Stimulated activated CD4-positive, alpha-beta T cell treated with anti-CD3 and anti-CD28 coated beads, Interleukin-4, amount 100 ng/mL, for 48 hours (primary cell): ENCODE measurements at places on chromosomes 3 and 15.

GRCh38 chr3:161740421-161740820 lies 243.8 kb downstream of the OTOL1 start:
- no peak for DNase-seq

DNA sequence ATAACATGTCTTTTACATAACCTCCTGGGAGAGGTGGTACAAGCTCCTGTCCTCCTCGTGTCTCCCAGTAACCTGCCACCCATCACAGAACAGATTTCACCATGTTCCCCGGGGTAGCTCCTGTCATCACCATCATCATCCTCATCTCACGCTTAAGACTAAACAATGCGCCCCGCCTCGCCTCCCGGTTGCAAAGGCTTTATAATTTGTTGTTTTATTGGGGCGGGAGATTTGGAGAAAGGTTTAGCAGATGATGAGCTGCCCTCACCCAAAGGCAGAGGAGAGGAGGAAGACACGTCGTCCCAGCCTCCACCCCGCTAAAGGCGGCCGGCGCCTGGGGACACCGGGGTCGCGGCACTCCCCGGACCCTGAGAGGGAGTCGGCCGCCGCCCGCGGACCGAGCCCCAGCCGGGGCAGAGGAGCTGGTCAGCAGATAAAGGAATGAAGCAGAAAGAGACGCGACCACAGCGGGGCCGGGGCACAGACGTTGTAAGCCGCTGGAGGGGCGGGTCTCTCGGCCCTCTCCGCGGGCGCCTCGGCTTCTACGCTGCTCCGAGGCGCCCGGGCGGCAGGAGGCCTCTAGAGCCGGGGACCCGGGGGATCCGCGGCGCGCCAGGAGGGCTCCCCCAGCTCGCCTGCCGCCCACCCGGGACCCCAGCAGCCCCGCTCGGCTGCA lies 589 bp downstream of the HERC1 start:
- peak; percentile 22 for DNase-seq

GRCh38 chr3:73385568-73385967 lies 239.2 kb downstream of the PDZRN3 start:
- no peak for DNase-seq

GRCh38 chr3:177196456-177197040 lies 734 bp downstream of the TBL1XR1 start:
- DNase-seq: peak; percentile 46

- DNase-seq: no peak
These were observed 130.2 kb downstream of the SSR3 start for GRCh38 chr3:156424758-156425157.

- no peak for DNase-seq
These were observed 188.5 kb downstream of the ALCAM start for GRCh38 chr3:105555206-105555605.
